HS-27A (cell line): ENCODE measurements at places on chromosomes 7 and 10.

GRCh38 chr10:108180878-108181277 is 1016.4 kb upstream of the SORCS1 start:
- no peak for DNase-seq

DNA sequence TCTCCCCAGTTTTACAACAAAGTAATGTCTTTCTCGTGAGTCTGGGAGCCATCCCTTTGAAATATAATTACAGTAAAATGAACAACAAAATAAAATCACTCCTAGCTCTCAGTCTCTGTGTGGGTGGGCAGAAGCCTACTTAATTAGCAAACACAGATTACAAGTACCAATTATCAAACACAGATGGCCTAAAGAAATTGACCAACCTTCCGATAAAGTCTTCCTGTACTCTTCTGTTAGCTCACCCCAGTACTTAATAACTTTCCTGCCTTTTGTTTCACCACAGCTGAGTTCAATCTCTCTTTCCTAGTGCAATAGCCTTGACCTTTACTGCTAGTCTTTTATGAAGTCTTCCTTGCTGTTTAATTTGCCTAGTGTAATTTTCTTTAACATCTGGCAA is 719.2 kb upstream of the MBL2 start:
- DNase-seq = no peak

DNA sequence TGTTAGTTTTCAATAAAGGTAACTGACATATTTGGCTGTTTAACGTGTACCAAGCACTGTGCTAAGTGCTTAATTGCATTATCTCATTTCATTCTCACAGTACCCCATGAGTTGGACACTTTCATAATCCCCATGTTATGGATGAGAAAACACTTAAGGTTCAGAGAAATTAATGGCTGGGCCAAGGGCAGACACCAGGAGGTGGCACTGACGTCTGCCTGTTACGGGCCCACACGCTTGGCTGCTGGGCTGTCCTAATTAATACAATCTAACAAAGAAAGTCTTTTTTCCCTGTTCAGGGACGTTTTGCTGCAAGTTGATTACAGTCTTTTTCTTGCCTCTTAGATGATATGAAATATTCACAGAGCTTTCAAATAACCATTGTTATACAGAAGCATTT is 16.1 kb downstream of the DYDC2 start:
- no peak for DNase-seq

DNA sequence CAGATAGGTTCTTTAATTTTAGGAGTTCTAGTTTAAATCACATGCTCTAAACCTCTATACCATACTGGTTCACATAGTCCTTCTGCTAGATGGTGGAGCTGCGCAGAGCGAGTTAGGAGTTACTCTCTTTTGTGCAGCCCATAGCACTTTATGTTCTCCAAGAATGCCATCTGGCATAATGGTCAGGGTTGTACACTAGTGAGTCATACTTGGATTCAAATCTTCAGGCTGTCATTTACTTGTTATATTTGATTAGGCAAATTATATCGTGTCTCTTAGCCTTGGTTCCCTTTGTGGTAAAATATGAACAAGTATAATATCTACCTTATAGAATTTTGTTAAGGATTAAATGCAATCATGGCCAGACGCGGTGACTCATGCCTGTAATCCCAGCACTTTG is 1078.3 kb downstream of the NRG3 start:
- no peak for DNase-seq

- DNase-seq = no peak
These were observed 9.0 kb downstream of the AGAP3 start for GRCh38 chr7:151095123-151095797.

DNA sequence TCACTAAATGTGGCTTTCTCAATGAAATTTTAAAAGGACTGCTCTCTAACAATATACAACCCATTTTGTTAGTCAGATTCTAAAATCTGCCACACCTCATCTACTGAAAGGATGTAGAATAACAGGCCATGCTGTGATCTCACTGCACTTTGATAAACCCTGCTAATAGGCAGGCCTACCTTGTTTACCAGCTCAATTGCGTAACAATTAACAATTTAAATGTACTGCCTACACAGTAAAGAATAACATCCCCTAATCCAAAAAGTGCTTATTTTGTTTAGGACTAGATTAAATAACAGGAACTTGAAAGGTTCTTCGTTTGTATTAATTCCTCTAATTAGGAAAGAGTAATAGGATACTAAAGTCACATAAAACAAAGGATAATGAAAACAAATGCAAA is 4.5 kb downstream of the SRI start:
- no peak for DNase-seq

GRCh38 chr10:6648894-6649720 is 69.0 kb upstream of the PRKCQ start:
- no peak for DNase-seq

- no peak for DNase-seq
These were observed 13.7 kb upstream of the CD36 start for GRCh38 chr7:80624763-80625162.

GRCh38 chr10:24536636-24537035 is 187.1 kb downstream of the ARHGAP21 start:
- no peak for DNase-seq
